ENCODE measurements at places on chromosomes 3 and 15.
A peak's percentile ranks its signal among the peaks of the same experiment; 100 is the strongest.

- no peak for DNase-seq
Measured at GRCh38 chr15:40161693-40162391, 973 bp downstream of the BUB1B start.

GRCh38 chr3:65960087-65960486, 78.6 kb downstream of the MAGI1 start:
- no peak for DNase-seq

DNA sequence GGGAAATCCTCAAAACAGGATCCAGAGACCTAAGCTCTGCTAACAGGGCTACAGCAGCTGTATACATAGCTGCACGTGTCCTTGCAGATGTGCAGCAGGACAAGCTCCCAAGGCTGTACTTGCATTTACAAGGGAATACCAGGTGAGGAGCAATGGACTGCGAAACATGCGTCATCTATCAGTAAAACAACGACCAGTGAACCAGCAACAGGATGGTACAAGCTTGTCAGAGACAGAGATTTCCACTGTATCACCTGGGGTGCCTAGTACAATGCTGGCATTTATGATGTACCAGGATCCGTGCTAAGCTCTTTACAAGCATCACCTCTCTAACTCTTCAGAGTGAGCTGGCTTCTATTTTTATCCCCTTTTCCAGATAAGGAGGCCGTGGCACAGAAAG, 227.3 kb downstream of the FOXP1 start:
- DNase-seq = no peak

DNA sequence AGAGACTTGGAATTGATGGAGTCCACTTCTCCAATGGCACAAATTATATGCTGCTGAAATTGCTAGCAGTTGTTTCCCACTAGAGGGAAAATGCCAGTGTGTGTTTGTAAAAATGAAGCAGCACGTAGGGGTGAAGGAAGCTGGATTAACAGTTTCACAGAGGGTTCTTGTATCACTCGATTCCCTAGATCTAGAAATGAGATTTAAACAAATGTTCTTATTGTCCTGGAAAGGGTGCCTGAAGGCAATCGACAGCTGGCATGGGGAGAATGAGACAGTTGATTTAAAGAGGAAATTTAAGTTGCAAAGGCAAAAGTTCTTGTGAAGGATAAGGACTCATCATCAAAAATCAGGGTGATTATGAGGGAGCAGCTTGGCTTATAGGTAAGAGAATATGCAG, 234.8 kb upstream of the ARPP21 start:
- DNase-seq = no peak

- DNase-seq = no peak
Measured at GRCh38 chr3:168051531-168052471, 43.9 kb downstream of the GOLIM4 start.

- DNase-seq = no peak
Measured at GRCh38 chr15:66944121-66944520, 121.3 kb upstream of the SMAD3 start.

- DNase-seq = no peak
Measured at GRCh38 chr3:43542328-43543043, 79.3 kb downstream of the ANO10 start.

- DNase-seq = peak; percentile 70
Measured at GRCh38 chr3:107421170-107421792, 44.0 kb downstream of the CCDC54 start.

GRCh38 chr15:70976851-70977250, 84.2 kb downstream of the LRRC49 start:
- DNase-seq = no peak

- DNase-seq = no peak
Measured at GRCh38 chr3:33789183-33789954, 9.1 kb upstream of the PDCD6IP start.

- no peak for DNase-seq
Measured at GRCh38 chr15:90388462-90389380, 679 bp downstream of the IQGAP1 start.

- DNase-seq = no peak
Measured at GRCh38 chr3:34956511-34956910, 682.8 kb upstream of the ARPP21 start.

- no peak for DNase-seq
Measured at GRCh38 chr3:89373434-89373833, 266.0 kb downstream of the EPHA3 start.

DNA sequence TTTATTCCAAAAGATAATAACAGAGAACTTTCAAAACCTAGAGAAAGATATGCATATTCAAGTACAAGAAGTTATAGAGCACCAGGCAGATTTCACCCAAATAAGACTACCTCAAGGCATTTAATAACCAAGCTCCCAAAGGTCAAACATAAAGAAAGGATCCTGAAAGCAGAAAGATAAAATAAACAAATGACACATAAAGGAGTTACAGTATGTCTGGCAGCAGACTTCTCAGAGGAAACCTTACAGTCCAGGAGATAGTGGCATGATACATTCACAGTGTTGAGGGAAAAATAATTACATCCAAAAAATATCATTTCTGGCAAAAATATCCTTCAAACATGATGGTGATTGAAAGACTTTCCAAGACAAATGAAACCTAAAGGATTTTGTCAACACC, 185.8 kb upstream of the POU1F1 start:
- no peak for DNase-seq

- DNase-seq = no peak
Measured at GRCh38 chr3:95731753-95732152, 1082.6 kb upstream of the EPHA6 start.

- no peak for DNase-seq
Measured at GRCh38 chr15:23482228-23482627, 35.2 kb upstream of the GOLGA6L2 start.

DNA sequence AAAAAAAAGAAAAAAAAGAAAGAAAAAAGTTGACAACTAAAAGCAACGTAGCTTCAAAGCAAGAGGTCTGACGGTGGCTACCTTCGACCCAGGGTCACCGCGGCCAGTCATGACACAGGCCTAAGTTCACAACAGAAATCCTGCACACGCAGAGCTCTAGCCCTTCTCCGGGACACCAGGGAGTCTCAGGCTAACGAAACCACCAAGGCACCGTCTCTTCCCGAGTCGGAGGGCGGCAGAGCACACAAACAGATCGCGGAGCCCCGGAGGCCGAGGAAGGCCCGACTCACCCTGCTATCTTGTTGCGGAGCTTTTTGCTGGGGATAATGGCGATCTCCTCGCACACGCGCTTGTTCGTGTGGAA, 584 bp downstream of the RPS17 start:
- DNase-seq = no peak

- DNase-seq = peak; percentile 69
Measured at GRCh38 chr15:51162865-51163762, 68.4 kb upstream of the TNFAIP8L3 start.

DNA sequence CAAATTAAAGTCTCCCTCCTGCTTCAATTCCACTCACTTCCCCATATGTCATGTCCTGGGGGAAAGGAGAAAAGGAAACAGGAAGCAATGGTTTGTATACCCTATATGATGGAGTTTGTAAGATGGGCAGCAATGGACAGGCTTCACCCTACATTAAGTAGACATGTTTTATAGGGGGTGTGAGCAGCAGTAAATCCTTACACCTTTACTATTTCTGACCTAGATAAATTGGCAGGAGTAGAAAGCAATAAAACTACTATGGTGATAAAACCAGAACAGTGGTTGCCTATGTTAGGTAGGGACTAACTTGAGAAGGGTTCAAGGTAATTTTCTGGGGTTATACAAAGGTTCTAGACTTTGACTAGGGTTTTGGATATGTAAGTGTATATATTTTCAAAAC, 301.7 kb downstream of the GBE1 start:
- no peak for DNase-seq

DNA sequence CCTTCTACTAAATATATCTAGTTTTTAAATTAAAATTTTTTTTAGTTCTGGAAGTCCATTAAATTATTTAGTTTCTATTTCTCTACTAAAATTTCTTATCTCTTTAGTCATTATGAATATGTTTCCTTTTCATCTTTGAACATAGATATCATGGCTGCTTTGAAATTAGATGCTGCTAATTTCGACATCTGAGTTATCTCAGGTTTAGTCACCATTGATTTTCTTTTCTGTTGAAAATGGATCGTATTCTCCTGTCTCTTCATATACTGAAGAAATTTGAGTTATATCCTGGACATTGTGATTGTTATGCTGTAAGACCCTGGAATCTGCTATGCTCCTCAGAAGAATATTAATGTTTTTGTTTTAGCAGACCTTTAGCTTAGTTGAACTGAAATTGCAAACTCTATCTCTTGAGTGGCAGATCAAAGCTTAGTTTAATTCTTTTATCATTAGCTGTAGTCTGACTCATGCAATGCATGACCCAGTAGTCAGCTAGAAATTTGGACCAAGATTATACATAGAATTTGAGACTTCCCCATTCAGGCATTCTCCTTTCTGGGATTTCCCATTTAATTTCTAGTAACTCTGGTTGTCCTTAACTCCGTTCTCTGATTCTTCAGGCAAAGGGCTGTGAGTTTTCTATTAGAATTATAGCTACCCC, 439.8 kb upstream of the IL12A start:
- DNase-seq = no peak

Measured in kidney capillary endothelial cell (primary cell).